CD4-positive, alpha-beta memory T cell (primary cell): ENCODE measurements at places on chromosomes 3 and 15. TPM values are rescaled to one million over a fixed set of nuclear protein-coding genes. Genes with fewer than 3 reads are reported as not detected.

- DNase-seq = no peak
These were observed 216.4 kb downstream of the TLE3 start for GRCh38 chr15:69881302-69881670.

CACNA2D2 gene
- 0.24 TPM for polyA plus RNA-seq

DNA sequence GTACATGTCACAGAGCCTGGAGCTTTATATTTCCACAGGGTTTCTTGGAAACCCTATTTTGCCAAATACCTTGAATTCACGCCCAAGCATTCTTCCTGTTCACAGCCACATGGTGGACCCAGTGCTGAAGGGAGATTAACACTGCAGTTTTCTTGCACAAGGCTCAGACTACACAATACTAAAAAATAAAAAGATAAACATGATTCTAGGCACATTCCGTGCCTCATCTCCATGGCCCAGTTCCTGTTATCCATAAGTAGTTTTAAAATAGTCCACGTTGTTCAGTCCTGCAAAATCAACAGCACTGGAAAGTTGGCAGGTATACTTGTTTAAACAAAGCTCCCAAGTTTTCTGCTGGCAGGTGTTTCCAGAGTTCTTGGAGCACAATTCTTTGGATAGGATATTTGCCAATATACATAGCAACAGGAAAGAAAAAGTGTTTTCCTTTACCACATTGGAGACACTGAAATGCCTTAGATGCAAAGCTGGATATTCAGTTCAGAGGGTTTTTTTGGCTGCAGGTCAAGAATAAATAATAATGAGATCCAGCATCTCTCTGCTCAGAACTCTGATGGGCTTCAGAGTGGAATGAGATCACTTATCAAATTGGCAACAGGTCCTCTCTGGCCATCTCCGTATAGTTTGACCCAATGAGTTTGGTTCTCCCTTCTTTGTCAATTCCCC is 88.1 kb upstream of the TGFBR2 start:
- no peak for DNase-seq

DNA sequence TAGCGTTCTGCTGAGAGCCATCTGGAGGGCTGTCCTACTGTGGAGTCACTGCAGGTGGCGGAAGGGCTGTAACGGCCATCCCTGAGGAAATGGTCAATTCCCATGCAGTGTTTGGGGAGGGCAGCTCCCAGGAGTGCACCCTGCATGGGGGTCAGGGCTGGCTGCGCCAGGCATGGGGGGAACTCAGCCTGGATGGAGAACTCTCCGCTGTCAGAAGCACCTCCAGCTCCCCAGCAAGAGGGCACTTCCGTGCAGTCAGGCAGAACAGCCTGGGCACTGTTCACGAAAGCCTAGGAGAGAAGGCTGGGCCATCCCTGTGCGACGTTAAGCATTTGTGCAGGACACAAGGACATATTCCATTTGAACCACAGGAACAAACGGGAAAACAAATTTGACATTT is 105.2 kb downstream of the LRIG1 start:
- DNase-seq = no peak

DNA sequence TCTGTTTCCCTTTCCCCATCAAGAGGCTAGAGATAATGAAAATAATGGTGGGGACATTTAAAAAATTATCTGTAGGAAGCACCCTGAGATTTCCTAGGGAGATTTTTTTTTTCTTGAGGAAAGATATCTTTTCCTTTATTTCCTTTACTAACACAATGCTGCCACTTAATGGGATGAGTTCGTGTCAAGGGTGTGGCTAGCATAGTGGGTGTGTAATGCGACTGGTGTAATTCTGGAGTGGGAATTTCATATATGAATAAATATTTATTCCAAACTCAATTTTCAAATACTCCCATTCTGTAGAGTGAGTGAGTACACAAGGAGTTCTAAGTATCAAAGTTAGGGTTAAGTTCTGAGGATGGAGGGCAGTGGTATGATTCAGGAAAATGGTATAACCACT is 66.1 kb upstream of the GALNT15 start:
- DNase-seq = no peak

PATL2 gene
- polyA plus RNA-seq = 5.7 TPM

DNA sequence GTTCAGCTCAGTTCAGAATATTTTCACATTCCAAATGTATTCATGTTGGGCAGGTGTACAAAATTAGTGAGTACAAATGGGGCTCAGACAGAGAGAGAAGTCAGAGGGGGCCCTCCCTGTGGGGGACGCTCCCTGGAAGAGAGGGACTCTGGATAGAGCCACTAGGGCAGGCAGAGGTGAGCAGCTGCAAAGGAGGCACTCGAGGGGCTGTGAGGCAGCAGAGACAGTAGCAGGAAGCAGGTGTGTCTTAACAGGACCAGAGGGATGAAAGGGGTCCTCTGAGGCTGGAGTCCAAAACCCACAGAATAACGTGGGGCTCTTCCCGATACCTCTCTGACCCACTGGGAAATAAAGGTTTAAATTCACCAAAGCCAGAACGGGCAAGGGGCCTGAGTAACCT is 127.1 kb downstream of the MEGF11 start:
- DNase-seq = no peak

DNA sequence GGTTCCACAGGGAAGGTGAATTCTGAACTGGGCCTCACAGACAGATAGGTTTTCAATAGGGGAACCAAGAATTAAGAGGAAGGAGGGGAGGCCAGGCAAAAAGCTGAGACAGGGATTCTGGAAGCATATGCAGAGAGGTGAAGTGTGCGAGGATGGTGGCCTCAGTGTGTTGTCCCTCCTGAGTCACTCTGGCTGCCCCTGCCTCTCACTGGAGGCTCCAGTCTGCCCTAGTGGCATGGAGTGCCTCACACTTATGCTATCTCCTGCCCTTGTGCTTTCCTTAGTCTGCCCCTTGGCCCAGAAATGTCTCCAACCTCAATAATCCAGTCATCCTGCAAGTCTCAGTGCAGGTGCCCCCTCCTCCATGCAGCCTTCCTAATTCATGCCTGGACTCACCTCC is 32.2 kb upstream of the RBP1 start:
- DNase-seq = no peak

ZNF385D gene
- polyA plus RNA-seq = not detected

FAIM gene
- polyA plus RNA-seq = 11.9 TPM

DNA sequence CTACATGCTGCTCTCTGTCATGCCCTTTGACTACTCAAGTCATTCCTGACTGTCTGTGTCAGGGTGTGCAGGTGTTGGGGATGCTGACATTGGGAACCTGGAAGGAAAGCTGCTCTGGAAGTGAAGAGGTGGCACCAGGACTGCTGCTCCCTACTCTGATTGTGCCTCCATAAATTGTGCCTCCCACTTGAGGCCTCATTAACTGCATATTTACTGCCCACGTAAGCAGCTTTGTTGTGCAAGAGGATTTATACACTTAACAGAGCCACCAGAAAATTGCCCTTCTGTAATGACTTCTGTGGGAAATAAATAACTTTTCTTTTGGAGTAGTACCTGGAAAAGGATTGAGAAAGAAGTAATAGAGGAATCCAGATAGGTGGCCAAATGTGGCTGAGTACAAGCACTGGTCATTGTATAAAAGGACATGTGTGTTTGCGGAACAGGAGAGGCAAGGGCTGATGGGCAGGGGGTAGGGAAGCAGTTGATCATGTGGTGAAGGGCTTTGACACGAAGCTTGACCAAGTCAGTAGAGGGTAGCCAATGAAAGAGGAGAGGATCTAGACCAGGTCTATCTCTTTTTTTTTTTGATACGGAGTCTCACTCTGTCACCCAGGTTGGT is 24.8 kb downstream of the IL20RB start:
- no peak for DNase-seq

LRRC3B gene
- polyA plus RNA-seq = not detected

DNA sequence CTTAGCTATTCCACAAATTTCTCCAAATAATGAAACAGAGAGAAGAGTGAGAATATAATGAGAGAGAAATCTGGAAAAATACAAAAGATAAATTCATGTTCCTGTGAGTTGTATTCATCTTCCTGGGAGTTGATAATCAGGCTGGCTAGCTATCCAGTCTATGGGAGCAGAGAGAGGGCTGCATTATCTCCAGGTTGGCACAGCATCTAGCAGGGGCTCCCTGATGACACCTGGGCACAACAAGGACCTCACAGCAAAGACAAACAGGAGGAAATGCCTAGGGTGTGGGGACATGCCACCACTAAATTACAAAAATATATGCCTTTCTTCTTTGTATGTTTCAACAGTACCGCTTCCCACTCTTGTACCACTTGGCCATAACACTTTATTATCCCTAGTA is 1.9 kb downstream of the EHD4 start:
- no peak for DNase-seq

- DNase-seq = no peak
These were observed 22.3 kb upstream of the LMOD3 start for GRCh38 chr3:69144631-69145245.

SLC41A3 gene
- 22.5 TPM for polyA plus RNA-seq

- DNase-seq = no peak
These were observed 123.5 kb upstream of the TBL1XR1 start for GRCh38 chr3:177320765-177321247.

DNA sequence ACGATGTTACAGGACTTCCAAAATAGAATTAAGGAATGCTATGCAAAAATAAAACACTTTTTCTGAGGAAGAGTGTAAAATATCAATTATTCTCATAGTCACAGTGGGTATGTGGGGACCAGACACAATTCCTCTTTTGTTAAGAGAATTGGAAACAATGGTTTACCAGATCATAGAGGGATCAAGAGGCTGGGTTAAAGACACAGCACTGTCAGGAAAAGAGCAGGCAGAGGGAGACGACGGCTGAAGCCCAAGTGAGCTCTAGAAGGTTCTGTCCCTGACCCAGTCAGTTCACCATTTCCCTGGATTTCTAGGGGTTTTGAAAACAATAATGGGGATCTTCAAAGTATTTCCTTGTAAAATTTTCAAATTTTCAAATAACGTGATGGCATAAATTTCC is 54.0 kb upstream of the POLR2M start:
- DNase-seq = no peak
